ENCODE measurements at places on chromosomes 4 and X. TPM values are rescaled to one million over a fixed set of nuclear protein-coding genes. Genes with fewer than 3 reads are reported as not detected.

Gene ARR3
- not detected for total RNA-seq

GRCh38 chrX:16834806-16835205, 35.4 kb downstream of the RBBP7 start:
- H3K36me3 ChIP-seq, result peaks cover 3% of the 10 kb centered on the region
- H3K27ac ChIP-seq, result no peak overlapping the region
- H3K27me3 ChIP-seq, result no peaks in the 10 kb centered on the region
- peaks cover 9% of the 10 kb centered on the region for H3K4me1 ChIP-seq
- DNase-seq, result no peak

GRCh38 chr4:146029939-146030710, 91.5 kb upstream of the ZNF827 start:
- no peaks in the 10 kb centered on the region for H3K27me3 ChIP-seq
- no peak overlapping the region for H3K27ac ChIP-seq
- no peak overlapping the region for H3K4me3 ChIP-seq
- no peaks in the 10 kb centered on the region for H3K4me1 ChIP-seq

DNA sequence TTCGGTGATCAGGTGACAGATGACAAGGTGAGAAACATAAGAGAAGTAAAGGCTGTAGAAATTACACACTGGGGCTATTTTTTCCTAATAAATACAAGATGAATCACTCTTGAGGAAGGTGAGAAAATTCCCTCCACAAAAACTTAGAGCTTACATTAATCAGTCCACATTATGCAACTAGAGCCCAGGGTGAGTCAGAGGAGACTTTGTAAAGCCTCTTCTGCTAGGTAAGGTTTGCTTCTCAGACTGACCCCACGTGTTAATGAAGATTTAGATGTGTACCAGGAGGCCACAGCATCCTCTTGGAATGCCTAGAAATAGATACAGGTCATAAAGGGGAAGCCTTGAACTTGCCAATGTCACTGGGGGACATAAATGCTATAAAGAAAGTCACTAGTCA, 396.0 kb upstream of the SMIM31 start:
- H3K36me3 ChIP-seq, result no peaks in the 10 kb centered on the region
- H3K27ac ChIP-seq, result no peak overlapping the region
- DNase-seq, result no peak
- H3K27me3 ChIP-seq, result no peaks in the 10 kb centered on the region

Gene G3BP2
- total RNA-seq, result 81.6 TPM

Gene INTS6L
- 8.2 TPM for total RNA-seq

GRCh38 chrX:108268434-108269080, 169.7 kb downstream of the COL4A6 start:
- no peak overlapping the region for H3K27ac ChIP-seq
- H3K4me3 ChIP-seq, result no peak overlapping the region

DNA sequence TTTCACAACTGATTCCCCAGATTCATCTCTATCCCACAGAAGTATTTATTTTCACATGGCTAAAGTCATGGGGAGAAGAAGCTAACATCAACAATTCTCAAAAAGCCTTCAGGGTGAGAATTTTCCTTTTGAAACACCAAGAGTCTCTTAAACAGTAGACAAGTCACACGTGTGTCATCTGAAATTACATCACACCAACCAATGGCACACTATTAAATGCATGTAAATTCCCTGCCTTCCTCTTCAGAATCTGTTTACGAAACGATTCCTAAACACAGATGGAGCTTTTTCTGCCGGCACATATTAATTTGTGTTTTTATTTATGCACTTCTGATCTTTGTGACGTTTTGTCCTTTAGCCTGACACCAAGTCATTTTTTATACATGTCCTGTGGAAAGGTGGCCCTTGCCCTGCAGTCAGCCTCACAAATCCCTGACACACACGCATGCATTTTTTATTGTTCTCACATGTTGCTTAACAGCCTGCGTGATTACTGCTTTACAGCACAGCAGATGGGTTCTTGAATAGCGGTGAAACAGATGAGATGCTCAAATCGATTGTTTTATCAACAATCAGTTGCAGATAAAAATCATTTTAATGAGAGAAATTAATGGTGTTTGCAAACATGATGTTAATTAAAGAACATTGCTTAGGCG, 735.9 kb upstream of the TENM3 start:
- H3K4me3 ChIP-seq, result no peak overlapping the region
- no peak overlapping the region for H3K27ac ChIP-seq
- H3K4me1 ChIP-seq, result no peaks in the 10 kb centered on the region
- DNase-seq, result no peak

DNA sequence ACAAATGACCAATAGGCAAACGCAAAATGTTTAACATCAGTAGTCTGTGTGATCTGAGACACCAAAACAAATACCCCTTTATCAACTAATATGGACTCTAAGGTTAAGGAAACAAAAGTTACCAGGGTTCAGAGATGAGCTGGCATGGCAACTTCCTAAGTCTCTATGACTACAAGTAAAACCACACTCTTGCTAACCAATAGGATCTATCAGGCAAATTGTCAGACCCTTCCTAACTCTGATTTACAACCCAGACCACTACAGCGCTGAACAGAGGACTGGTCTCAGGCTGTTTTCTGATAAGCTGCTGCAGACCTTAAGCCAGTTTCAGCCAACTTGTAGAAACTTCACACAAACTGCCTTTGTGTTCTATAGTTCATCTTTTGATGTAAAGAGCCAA, 608.0 kb downstream of the TLL1 start:
- no peaks in the 10 kb centered on the region for H3K36me3 ChIP-seq
- H3K4me3 ChIP-seq, result no peak overlapping the region
- H3K27ac ChIP-seq, result no peak overlapping the region

GRCh38 chr4:150072471-150072870, 5.8 kb upstream of the DCLK2 start:
- H3K27me3 ChIP-seq, result no peaks in the 10 kb centered on the region
- H3K4me1 ChIP-seq, result no peaks in the 10 kb centered on the region
- no peak for DNase-seq
- H3K4me3 ChIP-seq, result no peak overlapping the region
- H3K36me3 ChIP-seq, result no peaks in the 10 kb centered on the region

Gene RAI2
- 0.59 TPM for total RNA-seq

Gene MCF2
- total RNA-seq, result 0.33 TPM

DNA sequence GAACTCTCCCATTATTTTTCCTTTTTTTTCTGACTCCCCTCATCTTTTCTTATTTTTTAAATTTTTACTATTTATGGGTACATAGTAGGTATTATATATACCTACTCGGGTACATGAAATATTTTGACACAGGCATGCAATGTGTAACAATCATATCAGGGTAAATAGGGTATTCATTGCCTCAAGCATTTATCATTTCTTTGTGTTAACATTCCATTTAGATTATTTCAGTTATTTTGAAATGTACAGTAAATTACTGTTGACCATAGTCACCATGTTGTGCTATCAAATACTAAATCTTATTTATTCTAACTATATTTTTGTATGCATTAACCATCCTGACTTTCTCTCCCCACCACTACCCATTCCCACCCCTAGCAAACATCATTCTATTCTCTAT, 33.8 kb upstream of the SLIT2 start:
- no peak for DNase-seq
- H3K36me3 ChIP-seq, result no peaks in the 10 kb centered on the region
- H3K27me3 ChIP-seq, result no peaks in the 10 kb centered on the region
- H3K4me1 ChIP-seq, result no peaks in the 10 kb centered on the region
- no peak overlapping the region for H3K4me3 ChIP-seq

Gene NAA15
- total RNA-seq, result 13.9 TPM

DNA sequence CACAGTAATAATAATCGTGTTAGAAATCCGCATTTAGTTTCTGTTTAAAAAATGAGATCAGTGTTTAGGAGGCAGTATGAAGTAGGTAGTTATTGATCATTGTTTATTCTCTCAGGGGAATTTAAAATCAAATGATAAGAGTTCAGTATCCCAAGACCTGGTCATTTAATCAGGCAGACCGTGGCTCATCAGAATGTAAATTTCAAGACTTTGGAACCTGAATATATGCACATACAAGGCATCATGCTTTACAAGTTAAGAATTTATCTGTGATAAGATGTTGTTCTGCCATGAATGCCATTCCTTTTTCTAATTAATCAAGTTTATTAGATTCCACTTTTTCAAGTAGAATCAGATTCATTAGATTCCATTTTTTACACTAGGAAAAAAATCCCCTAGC, 133.5 kb upstream of the MAOA start:
- no peak overlapping the region for H3K27ac ChIP-seq
- DNase-seq, result no peak
- H3K4me1 ChIP-seq, result no peaks in the 10 kb centered on the region
- H3K4me3 ChIP-seq, result no peak overlapping the region

Gene RHOXF2B
- not detected for total RNA-seq

- H3K27me3 ChIP-seq, result no peaks in the 10 kb centered on the region
- H3K4me1 ChIP-seq, result no peaks in the 10 kb centered on the region
- H3K27ac ChIP-seq, result no peak overlapping the region
- DNase-seq, result no peak
- no peaks in the 10 kb centered on the region for H3K36me3 ChIP-seq
Measured at GRCh38 chrX:968148-968965, 244.1 kb downstream of the CRLF2 start.

Gene DUSP9
- 1.9 TPM for total RNA-seq

Gene PHOX2B
- not detected for total RNA-seq

Gene SYP
- 0.61 TPM for total RNA-seq

GRCh38 chr4:61204353-61205060, 4.4 kb downstream of the ADGRL3 start:
- no peak overlapping the region for H3K27ac ChIP-seq
- DNase-seq, result no peak
- H3K36me3 ChIP-seq, result no peaks in the 10 kb centered on the region
- peaks cover 4% of the 10 kb centered on the region for H3K4me1 ChIP-seq

- H3K4me3 ChIP-seq, result peak overlapping the region; percentile 43
- H3K27ac ChIP-seq, result no peak overlapping the region
- DNase-seq, result no peak
- no peaks in the 10 kb centered on the region for H3K4me1 ChIP-seq
- H3K27me3 ChIP-seq, result no peaks in the 10 kb centered on the region
Measured at GRCh38 chrX:11426712-11427452, 133.7 kb downstream of the AMELX start.

DNA sequence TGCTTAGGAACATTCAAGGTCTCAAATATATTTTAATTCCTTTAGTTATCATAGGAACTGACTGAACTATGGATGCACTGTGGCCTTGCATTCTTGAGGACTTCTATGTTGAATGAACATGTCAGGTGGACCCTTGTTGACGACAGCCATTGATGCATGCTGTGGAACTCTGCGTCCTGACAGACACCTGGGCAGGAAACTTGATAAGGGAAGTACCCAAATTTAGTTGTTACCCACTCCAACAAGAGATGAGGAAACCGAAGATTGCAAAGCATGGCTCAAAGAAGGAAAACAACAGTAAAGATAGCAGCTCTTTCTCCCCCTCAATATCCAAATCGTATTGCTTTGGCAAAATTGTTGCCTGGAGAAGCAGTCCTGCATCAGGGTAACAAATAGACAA, 540.0 kb upstream of the NR3C2 start:
- no peak overlapping the region for H3K27ac ChIP-seq
- H3K27me3 ChIP-seq, result no peaks in the 10 kb centered on the region
- no peaks in the 10 kb centered on the region for H3K4me1 ChIP-seq
- H3K4me3 ChIP-seq, result no peak overlapping the region
- no peak for DNase-seq
- no peaks in the 10 kb centered on the region for H3K36me3 ChIP-seq

DNA sequence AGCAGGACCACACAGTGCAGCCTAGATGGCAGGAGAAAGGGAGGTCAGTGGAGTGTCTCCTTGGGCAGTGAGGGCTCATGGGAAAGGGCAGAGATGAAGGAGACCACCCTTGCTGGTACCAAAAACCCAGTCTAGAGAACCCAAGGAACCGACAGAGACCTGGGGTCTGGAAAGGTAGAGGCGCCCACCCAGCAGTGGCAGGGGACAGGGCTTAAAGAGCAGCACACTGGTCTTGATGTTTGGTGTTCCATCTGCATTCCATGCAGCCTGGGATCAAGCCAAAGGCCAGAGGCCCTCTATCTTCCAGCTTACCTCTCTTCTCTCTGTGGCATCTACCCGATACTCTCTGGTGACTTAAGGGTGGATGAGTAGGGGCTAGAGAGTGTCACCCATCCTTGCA, 127.5 kb downstream of the PJA1 start:
- DNase-seq, result no peak
- no peaks in the 10 kb centered on the region for H3K27me3 ChIP-seq
- H3K36me3 ChIP-seq, result no peaks in the 10 kb centered on the region
- no peak overlapping the region for H3K27ac ChIP-seq

Gene FGD1
- total RNA-seq, result 0.50 TPM

- H3K4me3 ChIP-seq, result no peak overlapping the region
- no peaks in the 10 kb centered on the region for H3K4me1 ChIP-seq
- no peak for DNase-seq
- no peaks in the 10 kb centered on the region for H3K27me3 ChIP-seq
- H3K36me3 ChIP-seq, result no peaks in the 10 kb centered on the region
Measured at GRCh38 chr4:111556141-111556781, 589.0 kb upstream of the FAM241A start.

GRCh38 chr4:157582141-157582540, 361.6 kb downstream of the GRIA2 start:
- H3K27me3 ChIP-seq, result no peaks in the 10 kb centered on the region
- no peak overlapping the region for H3K4me3 ChIP-seq
- no peaks in the 10 kb centered on the region for H3K4me1 ChIP-seq

- no peaks in the 10 kb centered on the region for H3K36me3 ChIP-seq
- H3K27me3 ChIP-seq, result no peaks in the 10 kb centered on the region
- peaks cover 8% of the 10 kb centered on the region for H3K4me1 ChIP-seq
- H3K4me3 ChIP-seq, result peak overlapping the region; percentile 25
- peak overlapping the region; percentile 93 for H3K27ac ChIP-seq
Measured at GRCh38 chrX:24494647-24495075, 29.6 kb downstream of the PDK3 start.

DNA sequence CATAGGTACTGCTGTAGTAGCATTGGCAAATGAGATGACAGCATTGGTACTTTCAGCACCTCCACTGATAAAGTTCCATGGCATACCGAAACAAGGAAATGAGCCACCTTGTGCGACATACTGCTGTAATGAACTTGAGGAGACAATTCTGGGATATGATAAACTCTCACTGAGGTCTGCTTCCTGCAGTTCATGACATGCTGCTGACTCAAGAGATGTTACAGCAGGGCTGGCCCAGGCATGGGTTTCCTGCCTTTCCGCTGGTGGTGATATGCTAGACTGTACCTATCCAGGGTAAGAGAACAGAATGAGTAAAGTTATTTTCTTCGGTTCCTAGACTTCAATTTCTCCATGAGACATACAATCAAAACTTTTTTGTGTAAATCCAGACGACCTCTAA, 17.1 kb downstream of the BEND2 start:
- no peak overlapping the region for H3K27ac ChIP-seq
- H3K27me3 ChIP-seq, result no peaks in the 10 kb centered on the region
- no peaks in the 10 kb centered on the region for H3K36me3 ChIP-seq
- H3K4me3 ChIP-seq, result no peak overlapping the region

- H3K4me3 ChIP-seq, result no peak overlapping the region
- no peak overlapping the region for H3K27ac ChIP-seq
- H3K27me3 ChIP-seq, result no peaks in the 10 kb centered on the region
- no peaks in the 10 kb centered on the region for H3K4me1 ChIP-seq
- H3K36me3 ChIP-seq, result peaks cover 3% of the 10 kb centered on the region
Measured at GRCh38 chr4:37562592-37562991, 123.6 kb downstream of the RELL1 start.

- H3K4me1 ChIP-seq, result no peaks in the 10 kb centered on the region
- H3K4me3 ChIP-seq, result no peak overlapping the region
- no peak for DNase-seq
Measured at GRCh38 chr4:30399476-30399875, 320.7 kb upstream of the PCDH7 start.

All from liver (tissue), 10 donors.